Epithelial cell of esophagus (primary cell): ENCODE measurements at places on chromosomes 2 and 18.
A peak's percentile ranks its signal among the peaks of the same experiment; 100 is the strongest.

DNA sequence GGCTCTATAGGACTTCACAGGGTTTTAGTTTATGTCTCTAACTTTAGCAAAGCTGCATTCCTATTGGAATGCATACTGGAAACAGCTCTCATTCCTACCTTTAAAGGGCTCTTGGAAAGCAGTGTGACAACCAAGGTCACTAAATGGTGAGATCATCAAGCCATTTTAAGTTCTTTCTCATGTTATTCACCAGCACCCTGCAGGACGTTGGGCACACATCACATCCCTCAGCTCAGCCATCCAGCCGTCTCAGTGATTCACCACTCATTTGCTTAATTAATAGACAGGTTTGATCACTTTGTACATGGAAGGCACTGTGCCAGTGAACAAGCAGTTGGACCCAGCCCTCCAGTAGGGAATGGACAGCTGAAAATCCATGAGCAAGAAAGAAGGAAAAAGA lies 32.2 kb upstream of the RBM44 start:
- peak; percentile 39 for DNase-seq

DNA sequence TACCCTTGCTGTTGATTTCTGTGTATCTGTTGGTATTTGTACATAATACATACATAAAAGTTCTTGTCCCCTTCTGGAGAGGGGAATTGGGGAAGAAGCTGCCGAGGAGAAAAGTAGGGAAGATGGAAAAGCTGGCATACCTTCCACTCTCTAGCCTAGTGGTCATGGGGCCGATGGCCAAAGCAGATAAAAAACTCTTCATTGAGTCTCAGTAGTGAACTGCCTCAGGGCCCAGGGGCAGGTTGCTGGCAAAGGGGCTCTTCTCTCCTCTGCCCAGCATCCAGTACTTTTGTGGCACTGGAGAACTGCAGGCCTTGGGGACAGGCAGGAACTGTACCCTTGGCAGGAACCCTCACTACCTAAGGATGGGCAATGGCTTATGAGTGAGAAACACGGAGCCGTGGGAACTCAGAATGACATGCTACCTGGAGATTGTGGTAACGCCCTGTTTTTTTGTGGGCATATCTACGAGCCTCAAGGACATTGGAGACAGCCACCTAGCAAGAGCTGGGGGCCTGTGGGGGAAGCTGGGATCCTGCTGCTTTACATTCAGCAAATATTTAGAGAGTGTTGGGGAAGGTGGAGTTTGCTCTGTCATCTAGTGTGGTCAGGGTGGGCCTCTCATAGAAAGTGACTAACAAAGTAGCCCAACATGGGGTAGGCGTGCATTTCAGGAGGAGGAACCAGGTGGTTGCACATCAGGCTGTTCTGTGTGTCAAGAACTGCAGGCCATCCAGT lies 22.6 kb upstream of the ITGB6 start:
- no peak for DNase-seq

DNA sequence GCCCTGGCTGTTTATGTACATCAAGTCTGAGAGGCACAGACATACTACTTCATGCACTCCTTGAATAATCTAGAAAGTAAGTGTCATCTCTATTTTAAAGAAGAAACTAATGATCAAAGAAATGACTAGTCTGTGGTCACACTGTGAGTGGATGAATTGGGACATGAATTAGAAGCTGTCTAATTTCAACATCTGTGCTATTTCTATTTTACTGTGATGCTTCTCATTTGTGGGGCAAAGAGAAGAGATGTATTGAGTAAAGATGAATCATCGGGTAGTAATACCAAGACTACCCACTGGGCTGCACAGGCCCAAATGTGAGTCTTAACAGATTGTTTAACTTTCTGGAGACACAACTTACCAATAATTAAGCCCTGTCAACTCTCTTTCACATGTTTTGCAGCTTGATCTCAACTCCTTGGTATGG lies 42.4 kb upstream of the MTIF2 start:
- peak; percentile 58 for DNase-seq

GRCh38 chr2:58796239-58796910 lies 555.2 kb upstream of the FANCL start:
- no peak for DNase-seq

DNA sequence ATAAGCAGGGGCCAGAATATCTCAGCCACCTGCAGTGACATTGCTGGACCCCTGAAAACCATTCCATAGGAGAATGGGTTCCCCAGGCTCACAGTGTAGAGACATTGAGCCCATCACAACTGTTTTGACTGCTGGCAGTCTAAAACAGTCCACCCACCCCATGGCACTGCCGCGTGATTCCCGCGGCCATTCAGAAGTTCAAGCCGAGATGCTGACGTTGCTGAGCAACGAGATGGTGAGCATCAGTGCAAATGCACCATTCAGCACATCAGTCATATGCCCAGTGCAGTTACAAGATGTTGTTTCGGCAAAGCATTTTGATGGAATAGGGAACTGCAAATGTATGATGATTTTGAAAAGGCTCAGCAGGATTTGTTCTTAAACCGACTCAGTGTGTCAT lies 139.4 kb downstream of the GFPT1 start:
- no peak for DNase-seq

DNA sequence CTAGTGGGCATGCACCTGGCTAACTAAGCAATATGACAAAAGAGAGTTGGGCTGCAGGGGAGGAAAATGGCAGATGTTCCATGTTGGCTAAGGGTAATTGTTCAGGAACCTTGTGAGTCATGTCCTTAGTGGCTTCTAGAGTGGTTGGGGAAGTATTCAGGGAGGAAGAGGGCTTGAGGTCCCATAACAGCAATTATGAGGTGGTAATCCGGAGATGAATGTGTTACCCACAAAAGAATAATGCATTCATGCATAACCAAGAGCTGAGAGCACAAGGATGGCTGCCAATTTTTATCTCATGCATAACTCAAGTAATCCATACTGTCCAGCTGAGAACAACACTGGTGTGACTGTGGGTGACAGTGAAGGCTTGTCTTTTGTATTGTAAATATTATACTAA lies 42.9 kb downstream of the TMEFF2 start:
- DNase-seq: peak; percentile 14

DNA sequence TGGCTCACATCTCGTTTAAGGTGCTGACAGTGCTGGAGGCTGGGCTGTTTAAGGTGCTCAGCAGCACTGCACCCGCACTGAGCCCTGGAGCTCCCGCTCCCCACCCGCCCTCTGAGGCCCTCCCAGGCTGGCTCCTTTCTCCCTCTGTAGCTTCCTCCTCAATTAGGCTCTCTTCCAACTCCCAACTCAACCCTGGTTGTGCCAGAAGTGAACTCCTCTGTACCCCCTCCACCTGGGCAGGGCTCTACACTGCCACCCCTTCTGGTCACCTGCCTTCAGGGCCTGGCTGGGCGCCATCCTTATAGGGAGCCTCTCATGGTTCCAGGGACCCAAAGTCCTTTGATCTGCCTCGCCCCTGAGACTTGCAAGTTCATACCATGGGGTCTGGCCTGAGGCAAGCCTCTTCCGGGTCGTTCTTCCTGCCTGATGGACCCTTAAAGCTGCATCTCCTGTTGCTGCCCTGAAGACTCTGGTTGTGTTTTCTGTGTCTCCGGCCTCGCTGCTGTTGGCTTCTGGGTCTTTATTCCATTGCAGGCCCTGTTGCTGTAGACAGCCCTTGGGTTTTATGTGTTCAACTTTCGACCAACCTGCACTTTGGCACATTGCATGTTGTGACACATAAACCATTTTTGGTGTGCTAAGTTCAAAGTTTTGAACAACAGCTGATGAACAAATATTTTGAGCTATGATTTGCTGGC lies 199.6 kb downstream of the LDLRAD4 start:
- no peak for DNase-seq
